GM23338 (cell line): ENCODE measurements at places on chromosomes 7 and 10. TPM values are rescaled to one million over a fixed set of nuclear protein-coding genes. Genes with fewer than 3 reads are reported as not detected.

- no peak for DNase-seq
These were observed 252.7 kb upstream of the PTER start for GRCh38 chr10:16184096-16184597.

GRCh38 chr7:148037044-148037443 is 553.5 kb upstream of the C7orf33 start:
- no peak for DNase-seq

DNA sequence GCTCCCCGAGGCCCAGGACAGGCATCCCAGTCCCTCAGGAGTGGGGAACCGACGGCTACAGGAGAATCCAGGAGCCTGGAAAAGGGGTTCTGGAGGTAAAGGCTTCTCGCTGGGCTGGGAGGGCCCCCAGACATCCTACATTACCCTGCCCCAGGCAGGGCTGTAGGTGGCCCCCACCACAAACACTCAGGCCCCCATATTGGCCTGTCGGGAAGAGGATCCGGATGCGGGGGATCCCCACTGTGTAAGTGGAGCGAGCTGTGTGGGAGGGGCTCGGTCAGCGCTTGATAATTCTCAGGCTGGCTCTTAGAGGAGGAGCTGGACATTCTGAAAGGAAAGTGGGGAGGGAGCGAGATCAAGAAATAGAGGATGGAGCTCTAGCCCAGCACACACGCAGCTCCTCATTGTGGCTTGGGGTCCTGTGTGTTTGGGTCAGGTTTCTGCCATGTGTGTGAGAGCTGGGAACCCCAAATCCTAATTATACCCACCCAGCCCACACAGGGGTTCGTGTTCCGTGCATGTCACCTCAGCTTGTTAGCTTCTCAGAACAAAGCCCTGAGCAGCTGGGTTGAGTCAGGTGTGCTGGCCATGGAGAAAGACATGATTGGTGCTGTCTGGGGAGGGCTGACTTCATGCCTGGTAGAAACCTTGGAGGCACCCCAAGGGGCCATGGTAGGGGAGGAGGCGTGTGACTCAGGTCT is 49.4 kb downstream of the ZNF467 start:
- no peak for DNase-seq

GRCh38 chr7:136076954-136077353 is 99.8 kb upstream of the MTPN start:
- no peak for DNase-seq

DNA sequence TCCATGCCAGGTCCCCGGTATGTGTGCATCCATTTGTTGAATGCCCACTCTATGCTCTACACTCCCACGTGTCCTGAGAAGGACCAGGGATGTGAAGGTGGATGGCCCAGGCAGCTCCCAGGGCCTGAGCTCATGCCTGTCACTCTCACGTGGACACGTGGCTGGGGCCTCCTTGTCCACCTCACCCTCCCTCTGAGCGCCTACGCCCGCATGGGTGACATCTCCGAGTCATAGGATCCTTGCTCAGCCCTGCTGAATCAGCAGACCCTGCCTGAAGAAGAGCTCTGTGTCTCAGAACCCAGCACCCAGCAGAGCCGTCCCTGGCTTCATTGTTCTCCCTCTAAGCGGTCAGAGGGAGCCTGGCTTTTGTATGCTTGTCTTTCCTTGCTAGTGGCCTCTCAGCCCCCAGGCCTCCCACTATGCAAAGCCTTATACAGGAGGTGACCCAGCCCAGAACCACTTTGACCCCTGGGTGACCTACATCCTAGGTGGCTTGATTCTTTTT is 107.9 kb upstream of the PPIF start:
- DNase-seq = peak; percentile 67

Gene BUD23
- total RNA-seq = 57.2 and 62.1 TPM in 2 replicates

Gene HMX2
- total RNA-seq = 0.97 and 2.6 TPM in 2 replicates
